ENCODE measurements at places on chromosomes 11 and 22. TPM values are rescaled to one million over a fixed set of nuclear protein-coding genes. Genes with fewer than 3 reads are reported as not detected.

DNA sequence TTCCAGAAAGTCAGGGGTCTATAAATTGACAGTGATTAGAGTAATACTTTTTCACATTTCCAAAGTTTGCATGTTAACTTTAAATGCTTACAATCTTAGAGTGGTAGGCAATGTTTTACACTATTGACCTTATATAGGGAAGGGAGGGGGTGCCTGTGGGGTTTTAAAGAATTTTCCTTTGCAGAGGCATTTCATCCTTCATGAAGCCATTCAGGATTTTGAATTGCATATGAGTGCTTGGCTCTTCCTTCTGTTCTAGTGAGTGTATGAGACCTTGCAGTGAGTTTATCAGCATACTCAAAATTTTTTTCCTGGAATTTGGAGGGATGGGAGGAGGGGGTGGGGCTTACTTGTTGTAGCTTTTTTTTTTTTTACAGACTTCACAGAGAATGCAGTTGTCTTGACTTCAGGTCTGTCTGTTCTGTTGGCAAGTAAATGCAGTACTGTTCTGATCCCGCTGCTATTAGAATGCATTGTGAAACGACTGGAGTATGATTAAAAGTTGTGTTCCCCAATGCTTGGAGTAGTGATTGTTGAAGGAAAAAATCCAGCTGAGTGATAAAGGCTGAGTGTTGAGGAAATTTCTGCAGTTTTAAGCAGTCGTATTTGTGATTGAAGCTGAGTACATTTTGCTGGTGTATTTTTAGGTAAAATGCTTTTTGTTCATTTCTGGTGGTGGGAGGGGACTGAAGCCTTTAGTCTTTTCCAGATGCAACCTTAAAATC lies 5.3 kb downstream of the MALAT1 start:
- H3K4me3 ChIP-seq: peak overlapping the region; percentile 98
- H3K4me1 ChIP-seq: no peaks in the 10 kb centered on the region
- H3K27me3 ChIP-seq: no peaks in the 10 kb centered on the region
- H3K36me3 ChIP-seq: peaks cover 74% of the 10 kb centered on the region

- peak overlapping the region; percentile 83 for H3K27ac ChIP-seq
- H3K27me3 ChIP-seq: no peaks in the 10 kb centered on the region
- H3K36me3 ChIP-seq: no peaks in the 10 kb centered on the region
- DNase-seq: no peak
These were observed 9.7 kb downstream of the FBLN1 start for GRCh38 chr22:45512363-45512762.

The OR5AK2 gene
- not detected for polyA plus RNA-seq

The OR6A2 gene
- not detected for polyA plus RNA-seq

- H3K27me3 ChIP-seq: no peaks in the 10 kb centered on the region
- H3K36me3 ChIP-seq: no peaks in the 10 kb centered on the region
- peak overlapping the region; percentile 72 for H3K4me3 ChIP-seq
- peak overlapping the region; percentile 79 for H3K27ac ChIP-seq
These were observed 346 bp downstream of the FJX1 start for GRCh38 chr11:35618497-35619115.

DNA sequence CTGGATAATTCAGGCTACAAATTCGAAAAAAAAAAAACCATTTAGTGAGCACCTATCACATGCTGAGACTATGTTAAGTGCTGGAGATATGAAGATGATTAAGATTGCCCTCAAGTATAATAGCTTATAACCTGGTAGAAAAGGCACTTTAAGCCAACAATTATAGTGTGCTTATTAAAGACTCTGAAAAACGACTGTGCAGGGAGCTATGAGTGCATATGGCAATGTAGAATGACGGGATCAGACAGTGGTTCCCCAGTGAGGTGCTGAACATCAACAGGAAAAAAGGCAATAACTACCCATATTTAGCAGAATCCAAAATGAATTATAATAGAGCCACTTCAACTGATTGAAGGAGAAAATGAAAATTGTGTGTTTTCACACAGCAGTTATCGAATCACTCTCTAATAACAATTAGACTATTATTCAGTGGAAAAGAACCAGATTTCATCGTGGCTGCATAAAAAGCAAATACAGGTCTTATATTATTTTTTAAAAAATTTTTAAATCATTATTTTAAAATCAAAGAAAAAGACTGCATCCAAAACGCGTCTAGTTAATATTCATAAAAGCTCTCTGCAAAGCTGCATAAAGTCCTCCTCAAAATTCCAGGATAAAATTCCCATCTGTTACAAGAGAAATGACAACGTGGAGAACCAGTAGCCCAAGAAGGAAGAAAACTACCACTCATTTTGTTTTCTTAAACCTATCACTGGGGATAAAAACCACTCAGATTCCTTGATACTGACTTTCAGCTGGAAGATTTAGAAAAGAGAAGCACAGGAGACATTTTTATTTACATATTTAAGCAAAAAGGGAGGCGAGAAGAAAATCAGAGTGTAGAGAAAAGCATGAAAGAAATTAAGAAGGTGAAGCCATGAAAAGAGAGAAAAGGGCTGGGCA lies 1.1 kb downstream of the MTMR2 start:
- H3K27me3 ChIP-seq: no peaks in the 10 kb centered on the region
- H3K27ac ChIP-seq: peak overlapping the region; percentile 88
- H3K4me1 ChIP-seq: peaks cover 24% of the 10 kb centered on the region
- peak; percentile 50 for DNase-seq
- no peaks in the 10 kb centered on the region for H3K36me3 ChIP-seq
- H3K4me3 ChIP-seq: peak overlapping the region; percentile 98

DNA sequence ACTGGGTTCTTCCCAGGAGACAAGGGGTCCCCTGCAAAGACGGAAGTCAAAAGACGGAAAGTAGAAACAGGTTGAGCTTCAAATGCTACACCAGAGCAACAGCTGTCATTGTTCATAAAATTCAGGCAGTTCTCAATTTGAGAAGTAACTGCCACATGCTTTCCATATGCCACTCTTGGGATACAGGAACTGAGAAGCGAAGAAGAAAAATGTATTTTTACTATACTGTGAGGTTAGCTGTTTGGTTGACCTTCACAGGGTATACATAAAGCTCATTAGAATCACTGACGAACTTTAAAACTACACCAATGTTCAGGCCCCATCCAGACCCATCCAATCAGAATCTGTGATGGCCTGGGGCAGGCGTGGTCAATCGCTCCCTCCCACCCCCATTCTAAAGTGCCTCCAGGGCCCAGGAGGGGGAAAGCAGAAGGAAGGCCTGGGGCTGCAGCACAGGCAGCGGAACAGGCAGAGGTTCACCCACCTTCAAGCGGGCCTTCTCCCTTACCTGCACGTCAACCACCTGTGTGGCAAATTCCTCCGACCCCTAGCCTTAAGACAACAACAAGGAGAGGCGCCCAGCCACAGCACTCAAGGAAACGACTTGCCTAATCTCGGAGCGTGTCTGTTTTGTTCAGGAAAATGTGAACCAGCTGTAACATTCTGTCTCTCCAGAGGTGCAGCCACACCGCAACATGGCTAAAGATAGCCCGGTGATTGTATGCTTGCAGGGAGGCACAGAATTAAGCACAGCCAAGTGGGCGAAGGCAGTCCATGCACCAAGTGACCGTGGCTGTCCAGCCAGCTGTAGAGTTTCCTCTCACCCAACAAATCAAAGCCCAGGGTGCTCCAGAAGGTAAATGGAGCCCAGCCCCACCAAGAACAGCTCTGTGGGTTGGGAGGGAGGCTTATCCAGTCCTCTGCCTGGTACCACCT lies 82.6 kb downstream of the MICAL3 start:
- no peak for DNase-seq
- no peaks in the 10 kb centered on the region for H3K27me3 ChIP-seq
- H3K36me3 ChIP-seq: no peaks in the 10 kb centered on the region
- H3K4me3 ChIP-seq: no peak overlapping the region
- no peaks in the 10 kb centered on the region for H3K4me1 ChIP-seq

All from GM23248 (cell line).